Posterior vena cava (tissue), 2 donors: ENCODE measurements at places on chromosomes 3 and 15. TPM values are rescaled to one million over a fixed set of nuclear protein-coding genes. Genes with fewer than 3 reads are reported as not detected.

Gene CNTN4
- total RNA-seq: 66.5 TPM

Gene SOX2
- total RNA-seq: 0.19 TPM

Gene SYNPR
- total RNA-seq: not detected

Gene GRAMD2A
- total RNA-seq: 0.10 TPM

Gene LMAN1L
- not detected for total RNA-seq

Gene CSPG4
- total RNA-seq: 134 TPM

Gene HAPLN3
- 27.9 TPM for total RNA-seq

Gene ECE2
- not detected for total RNA-seq

Gene HGD
- 0.83 TPM for total RNA-seq

- DNase-seq: no peak
Measured at GRCh38 chr3:43096761-43097160, 9.1 kb downstream of the POMGNT2 start.

DNA sequence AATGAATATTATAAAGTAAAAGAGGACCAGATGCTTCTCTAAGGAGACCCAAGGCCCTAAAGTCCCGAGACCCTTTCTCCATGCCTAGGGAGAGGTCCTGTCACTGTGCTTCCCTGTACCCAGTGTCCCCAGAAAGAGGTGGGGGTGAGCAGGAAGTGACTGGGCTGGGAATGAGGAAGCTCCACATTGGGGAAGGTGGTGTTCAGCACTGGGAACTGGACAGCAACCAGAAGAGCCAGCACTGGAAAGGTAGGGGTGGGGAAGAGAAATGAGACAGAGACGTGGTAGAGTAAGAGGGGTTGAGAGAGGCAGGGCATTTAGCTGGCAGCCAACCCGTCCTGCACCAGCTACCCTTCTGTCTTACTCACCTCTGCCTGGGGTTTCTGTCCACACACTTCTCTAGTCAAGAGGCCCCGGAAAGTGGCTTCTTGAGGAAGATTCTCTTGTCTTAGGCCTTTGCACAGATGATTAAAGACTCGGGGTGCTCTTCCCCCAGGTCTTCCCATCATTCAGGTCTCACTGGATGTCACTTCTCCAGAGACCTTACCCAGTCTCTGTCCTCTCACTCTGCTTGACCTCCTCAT, 12.2 kb downstream of the RRP9 start:
- DNase-seq: no peak

DNA sequence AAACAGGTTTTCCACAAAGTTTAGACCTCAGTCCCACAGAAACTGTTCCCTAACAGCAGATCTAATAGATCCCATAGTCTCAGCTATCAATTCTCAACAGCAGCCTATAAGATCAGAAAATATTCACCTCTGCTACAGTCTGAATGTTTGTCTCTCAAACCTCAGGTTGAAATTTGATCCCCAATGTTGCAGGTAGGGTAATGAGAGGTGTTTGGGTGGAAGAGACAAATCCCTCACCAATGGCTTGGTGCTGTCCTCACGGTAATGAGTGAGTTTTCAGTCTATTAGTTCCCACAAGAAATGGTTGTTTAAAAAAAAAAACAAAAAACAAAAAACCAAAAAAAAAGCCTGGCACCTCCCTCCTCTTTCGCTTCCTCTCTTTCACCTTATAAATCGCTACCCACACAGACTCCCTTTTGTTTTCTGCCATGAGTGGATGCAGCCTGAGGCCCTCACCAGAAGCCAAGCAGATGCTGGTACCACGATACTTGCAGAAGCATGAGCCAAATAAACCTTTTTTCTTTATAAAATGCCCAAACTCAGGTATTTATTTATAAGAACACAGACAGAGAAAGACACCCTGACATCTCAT, 14.2 kb downstream of the ZNF280D start:
- no peak for DNase-seq

DNA sequence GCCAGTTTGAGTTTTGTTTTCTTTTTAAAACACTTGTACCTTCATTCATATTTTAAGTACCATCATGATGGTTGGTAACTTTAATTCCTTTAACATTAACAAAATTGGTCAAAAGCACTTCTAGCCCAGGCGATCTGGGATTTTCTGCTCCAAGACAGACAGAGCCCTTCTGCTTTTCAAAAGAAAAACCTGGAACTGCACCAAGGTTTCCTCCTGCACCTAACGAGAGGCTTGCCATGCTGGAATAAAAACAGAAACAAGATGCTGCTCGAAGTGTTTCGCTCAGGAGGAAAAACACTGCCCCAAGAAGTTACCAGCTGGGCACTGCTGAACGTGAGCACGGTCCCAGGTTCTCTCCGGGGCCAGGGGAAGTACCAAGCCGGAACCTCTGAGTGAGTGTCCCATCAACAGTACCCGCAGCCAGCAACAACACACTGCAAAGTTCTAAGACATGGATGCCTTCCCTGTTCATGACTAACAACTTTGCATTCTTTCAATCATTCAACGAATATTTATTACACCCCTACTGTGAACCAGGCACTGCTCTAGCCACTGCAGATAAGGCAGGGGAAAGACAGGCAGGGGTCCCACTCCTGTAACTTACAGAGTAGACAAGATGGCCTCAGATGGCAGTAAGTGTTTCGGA, 98.8 kb downstream of the XXYLT1 start:
- DNase-seq: no peak

GRCh38 chr3:130688015-130688688, 58.5 kb downstream of the PIK3R4 start:
- DNase-seq: no peak

- no peak for DNase-seq
Measured at GRCh38 chr3:163508206-163508605, 1570.1 kb downstream of the SI start.

DNA sequence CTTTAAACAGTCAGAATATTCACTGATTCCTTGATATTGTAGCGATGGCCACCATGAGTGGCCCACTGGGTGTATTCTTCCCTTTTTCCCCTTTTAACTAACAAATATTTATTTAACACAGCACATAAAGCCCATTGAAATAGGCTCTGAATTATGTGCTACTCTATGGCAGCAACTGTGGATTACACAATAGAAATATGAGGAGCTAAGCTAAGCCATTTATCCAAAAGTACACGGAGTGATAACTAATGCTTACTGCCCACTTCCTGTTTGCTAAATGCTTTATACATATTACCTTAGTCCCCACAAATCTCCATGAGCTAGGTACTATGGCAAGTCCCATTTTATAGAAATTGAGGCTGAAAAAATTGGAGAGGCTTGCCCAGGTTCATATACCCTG, 17.9 kb downstream of the ILDR1 start:
- DNase-seq: no peak

DNA sequence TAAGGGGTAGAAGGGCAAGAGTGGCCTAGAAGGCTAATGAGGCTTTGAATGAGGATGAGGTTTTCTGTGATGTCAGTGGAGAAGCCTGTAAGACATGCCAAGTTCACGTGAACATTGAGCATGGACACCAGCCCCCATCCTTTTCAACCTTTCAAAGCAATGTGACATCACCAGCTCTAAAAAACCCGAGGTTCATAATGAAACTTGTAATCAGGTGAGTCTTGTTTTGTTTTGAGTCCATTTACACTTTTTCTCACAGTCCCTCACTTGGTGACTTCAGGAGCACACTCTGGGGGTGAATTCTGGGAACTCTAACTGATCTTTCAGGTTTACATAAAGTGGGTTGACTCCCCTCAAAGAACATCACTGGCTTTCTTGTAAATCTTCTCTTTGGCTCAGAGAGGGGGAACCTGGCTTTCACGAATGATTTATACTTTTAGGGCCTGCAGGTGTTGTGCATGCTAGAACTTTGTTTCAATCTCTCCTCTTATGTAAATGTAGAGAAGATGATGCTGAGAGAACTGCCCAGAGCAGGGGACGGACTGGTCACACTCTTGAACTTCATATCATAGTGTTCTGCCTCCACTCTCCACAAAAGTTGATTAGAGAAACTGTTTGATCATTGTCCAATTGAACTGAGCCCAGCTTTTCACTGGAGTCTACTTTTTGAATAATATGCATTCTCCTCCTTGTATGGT, 224.7 kb upstream of the SATB1 start:
- DNase-seq: no peak

GRCh38 chr15:68550498-68551295, 28.1 kb upstream of the CORO2B start:
- peak; percentile 89 for DNase-seq

- DNase-seq: no peak
Measured at GRCh38 chr3:130905551-130905950, 11.7 kb downstream of the ATP2C1 start.

DNA sequence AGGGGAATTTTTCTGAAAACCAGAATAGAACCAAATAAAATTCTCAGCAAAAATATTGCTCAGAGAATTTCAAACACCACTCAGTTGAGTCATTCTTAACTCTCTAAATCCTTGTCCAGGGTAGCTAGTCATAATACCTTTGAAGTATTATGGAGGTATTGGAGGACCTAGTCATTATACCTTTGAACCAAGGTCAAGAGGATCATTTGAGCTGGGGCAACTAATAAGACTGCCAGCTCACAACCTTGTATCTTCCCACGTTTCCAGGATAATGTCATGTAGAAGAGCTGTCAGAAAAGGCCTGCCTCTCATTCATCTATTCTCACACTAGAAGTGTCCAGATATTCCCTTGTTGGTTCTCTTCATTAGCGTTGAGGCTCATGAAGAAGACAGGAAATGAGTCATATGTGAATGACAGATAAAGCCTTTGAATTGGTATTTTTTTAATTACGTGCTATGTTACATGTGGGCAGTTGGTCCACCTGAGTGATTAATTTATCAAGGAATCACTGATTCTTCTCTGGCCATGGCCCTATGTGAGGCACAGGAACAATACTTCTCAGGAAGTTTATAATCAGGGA, 48.3 kb downstream of the TOPAZ1 start:
- no peak for DNase-seq

GRCh38 chr3:66712210-66712609, 211.4 kb upstream of the LRIG1 start:
- DNase-seq: no peak

DNA sequence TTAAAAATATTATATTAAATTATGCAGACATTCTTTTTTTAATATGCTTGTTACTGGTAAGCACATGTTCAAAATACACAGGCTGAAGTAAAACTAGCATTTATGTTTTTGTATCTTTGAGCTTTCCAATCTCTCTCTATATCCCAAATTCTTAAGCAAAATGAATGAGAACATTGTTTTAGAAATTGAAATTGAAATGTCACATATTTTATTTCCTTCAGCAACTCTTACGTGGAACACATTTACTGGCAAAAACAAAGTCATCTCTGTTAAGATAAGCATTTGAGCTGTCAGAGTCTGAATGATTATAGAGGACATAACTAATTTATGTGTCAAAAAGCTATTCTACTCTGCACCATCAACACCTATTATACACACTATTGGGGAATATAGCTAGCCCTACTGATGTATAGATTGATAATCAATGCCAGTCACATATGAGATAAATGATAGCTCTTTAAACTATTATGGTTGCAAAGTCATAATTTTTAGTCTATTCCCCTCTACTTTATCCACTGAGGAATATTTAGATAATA, 535.4 kb upstream of the BCHE start:
- no peak for DNase-seq

GRCh38 chr3:50666837-50667236, 7.9 kb upstream of the DOCK3 start:
- DNase-seq: no peak

DNA sequence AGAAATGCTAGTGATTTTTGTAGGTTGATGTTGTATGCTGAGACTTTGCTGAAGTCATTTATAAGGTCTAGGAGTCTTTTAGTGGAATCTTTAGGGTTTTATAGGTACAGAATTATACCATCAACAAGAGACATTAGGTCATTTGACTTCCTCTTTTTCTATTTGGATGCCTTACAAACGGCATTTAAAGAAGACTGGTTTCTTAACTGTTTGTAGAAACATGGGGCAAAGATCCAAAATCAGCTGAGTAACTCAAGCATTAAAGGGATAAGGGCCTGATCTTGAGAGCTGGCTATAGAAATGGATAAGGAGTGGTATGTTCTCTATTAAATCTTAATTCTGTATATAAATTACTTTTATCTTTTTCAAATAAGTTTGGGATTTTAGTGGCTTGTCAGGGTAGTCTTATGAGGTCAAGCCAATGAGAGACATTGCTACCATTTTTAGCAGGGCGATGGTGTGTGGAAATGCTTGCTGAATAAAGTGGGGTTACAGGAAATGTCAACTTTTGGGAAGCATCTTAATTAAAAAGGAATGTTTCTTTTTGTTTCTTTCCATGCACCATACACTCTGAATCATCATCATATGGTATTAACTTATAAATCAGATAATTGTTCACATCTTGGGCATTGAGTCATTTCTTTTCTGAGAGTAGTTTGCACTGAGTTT, 197.7 kb upstream of the GBE1 start:
- no peak for DNase-seq

GRCh38 chr15:75028991-75029377, 5.6 kb downstream of the PPCDC start:
- DNase-seq: no peak

DNA sequence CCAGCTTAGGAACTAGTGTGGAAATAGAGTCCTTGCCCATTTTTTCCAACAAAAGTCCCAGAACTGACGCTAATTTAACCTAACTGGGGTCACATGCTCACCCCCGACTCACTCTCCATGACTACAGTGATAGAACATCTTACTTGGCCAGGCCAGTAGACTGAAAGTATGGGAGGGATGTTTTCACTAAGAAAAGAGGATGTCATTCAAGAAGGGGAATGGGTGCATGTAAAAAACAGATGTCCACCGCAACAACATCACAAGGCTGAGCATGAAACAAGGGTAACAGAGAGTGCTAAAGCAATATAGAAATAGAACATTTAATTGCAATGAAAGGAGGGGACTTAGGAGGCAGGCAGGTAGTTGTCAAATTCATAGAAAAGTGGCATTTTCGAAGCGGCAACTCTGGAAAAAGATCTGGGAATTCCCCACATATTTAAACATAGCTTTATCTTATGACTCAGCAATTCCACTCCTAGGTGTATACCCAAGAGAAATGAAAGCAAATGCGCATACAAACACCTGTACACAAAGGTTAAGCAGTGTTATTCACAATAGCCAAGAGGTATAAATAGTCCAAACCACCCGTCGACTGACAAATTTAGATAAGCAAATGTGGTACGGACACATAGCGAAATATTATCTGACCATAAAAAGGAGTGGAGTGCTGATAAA, 41.1 kb upstream of the UBE2E2 start:
- DNase-seq: no peak

DNA sequence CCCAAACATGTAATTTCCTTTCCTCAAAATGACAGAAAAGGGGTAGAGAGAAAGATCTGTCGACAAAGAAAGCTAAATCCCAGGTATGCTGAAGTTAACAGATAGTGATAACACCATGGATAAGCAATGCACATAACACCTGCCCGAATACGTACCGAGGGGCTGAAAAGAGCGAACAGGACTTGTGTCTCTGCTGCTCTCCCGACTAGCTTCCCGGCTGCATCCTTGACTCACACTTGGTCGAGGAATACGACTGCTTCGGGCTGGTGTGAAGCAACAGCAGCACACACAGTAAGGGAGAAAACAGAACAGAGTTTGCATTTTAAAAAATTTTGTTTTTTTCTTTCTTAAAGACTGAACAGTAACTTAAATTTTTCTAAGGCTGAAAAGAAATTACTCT, 136.4 kb downstream of the CLASP2 start:
- DNase-seq: no peak

DNA sequence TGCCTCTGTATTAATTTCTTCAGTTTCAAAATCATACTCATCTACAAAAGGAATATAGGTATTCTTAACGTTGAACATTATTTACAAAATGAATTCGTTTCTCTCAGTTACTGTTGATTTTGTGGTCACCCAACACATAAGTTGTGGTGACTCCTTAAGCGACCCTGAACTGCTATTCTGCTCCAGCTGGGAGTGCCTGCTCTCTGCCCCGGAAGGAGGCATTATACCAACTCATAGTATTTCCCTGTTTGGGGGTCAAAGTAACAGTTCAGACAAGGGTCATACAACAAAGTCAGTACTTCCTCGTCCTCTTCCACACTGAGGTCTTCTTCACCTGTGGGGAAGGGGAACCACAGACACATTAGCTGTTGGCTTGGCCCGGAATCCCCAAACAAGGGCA, 75.7 kb upstream of the FAM3D start:
- DNase-seq: no peak
